Activated CD4-positive, alpha-beta T cell treated with anti-CD3 and anti-CD28 coated beads for 4 hours (primary cell): ENCODE measurements at places on chromosomes 11 and 22.

DNA sequence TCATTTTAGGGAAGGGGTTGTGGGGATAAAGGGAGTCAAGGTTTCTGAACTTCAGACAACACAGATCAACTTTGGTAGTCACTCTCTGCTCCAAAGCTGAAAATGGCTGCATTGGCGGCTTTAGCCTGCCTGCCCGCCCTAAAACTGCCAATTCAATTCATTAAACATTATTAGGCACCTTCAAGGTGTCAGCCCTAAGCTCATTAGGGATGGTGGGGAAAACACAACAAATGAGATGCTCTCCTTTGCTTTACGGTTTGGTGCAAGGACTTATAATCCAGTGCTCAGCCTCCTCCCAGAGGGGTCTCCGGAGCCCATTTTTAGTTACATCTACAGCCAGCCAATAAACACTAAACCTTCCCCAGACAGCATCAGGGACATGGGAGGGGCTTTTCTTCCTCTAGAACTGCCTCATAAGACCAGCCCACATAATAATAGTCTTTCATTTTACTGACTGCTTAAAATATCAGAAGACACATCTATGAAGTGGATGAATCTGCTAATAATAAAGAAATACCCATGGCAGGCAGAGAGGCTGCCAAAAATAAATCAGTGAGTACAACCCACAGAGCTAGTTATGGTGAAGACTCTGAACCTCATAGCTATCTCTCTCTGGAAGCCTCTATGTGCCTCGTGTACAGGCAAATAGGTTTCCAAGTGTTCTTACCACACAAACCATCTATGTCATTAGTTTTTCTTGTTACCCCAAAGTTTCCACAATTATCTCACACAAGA lies 102.8 kb upstream of the NCAM1 start:
- no peak for DNase-seq

GRCh38 chr11:61930933-61931332 lies 13.6 kb upstream of the RAB3IL1 start:
- DNase-seq: no peak

GRCh38 chr11:1983601-1983961 lies 14.1 kb downstream of the H19 start:
- DNase-seq: no peak

DNA sequence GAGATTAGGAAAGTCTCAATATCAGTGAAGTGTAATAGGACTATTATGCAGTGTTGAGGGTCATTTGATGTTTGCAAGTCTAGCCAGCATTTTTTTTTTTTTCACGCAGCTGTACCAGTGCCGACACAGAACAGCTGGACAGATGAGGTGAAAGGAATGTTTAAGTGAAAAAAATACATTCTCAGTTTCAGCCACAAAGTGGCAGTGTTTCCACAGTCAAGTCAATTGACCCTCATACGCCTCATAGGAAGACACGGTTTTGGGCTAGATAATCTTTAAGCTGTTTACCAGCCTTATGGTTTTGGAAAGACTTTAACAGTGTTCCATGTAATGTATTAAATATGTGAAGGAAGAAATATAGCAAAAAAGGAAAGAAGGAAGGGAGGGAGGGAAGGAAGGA lies 349.9 kb upstream of the ANO3 start:
- no peak for DNase-seq

- DNase-seq: no peak
Observed at GRCh38 chr11:63592975-63593395, 21.2 kb downstream of the PLAAT3 start.

GRCh38 chr22:48712558-48713271 lies 1115.0 kb downstream of the BRD1 start:
- no peak for DNase-seq

GRCh38 chr11:12842933-12843636 lies 166.0 kb upstream of the RASSF10 start:
- DNase-seq: no peak

DNA sequence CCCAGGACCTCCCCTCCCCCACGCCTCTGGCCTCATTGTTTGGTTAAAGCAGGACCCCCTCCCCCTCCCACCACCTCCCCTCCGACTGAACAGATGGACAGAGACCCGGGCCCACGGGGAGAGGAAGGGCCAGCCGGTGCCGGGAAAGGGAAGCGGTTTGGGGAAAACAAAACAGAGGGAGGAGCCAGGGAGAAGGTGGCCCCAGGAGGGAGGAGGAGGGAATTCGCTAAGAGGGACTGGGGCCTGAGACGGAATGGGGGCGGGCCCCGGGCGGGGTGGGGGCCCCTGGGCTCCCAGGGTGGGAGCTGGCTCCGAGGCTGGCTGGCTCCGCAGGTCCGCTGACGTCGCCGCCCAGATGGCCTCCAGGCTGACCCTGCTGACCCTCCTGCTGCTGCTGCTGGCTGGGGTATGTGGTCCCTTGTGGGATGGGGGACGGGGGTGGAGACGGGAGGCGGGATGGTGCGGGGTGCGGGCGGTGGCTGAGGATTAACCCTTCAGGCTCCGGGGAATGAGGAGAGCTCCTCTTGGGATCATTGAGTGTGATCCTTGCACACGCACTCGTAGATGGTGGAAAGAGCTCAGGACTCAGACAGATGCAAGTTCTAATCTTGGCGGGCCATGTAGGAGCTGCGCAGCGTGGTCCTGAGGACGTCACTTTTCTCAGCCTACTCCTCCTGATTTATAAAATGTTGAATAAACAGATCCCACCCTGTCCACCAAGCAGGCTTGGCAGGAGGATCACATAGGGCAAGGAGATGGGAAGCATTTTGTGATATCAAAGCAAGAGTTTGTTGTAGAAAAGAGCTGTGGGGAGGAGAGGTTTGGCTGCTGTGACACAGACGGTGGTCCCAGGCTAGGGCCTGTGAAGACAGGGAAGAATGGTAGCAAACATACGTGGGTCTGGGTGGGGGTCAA lies 688 bp downstream of the SERPING1 start:
- no peak for DNase-seq

- DNase-seq: no peak
Observed at GRCh38 chr22:22752199-22752555, 107.8 kb downstream of the GGTLC2 start.

- no peak for DNase-seq
Observed at GRCh38 chr22:24384131-24384530, 43.3 kb upstream of the ADORA2A start.
